ENCODE measurements at places on chromosomes 5 and 9. TPM values are rescaled to one million over a fixed set of nuclear protein-coding genes. Genes with fewer than 3 reads are reported as not detected.

The AFAP1L1 gene
- total RNA-seq = 2.9 TPM

The HRCT1 gene
- total RNA-seq = 3.4 TPM

- no peak for DNase-seq
Measured at GRCh38 chr5:122394284-122394930, 82.4 kb downstream of the SNCAIP start.

GRCh38 chr5:144832416-144832815 lies 661.7 kb downstream of the KCTD16 start:
- DNase-seq = no peak

DNA sequence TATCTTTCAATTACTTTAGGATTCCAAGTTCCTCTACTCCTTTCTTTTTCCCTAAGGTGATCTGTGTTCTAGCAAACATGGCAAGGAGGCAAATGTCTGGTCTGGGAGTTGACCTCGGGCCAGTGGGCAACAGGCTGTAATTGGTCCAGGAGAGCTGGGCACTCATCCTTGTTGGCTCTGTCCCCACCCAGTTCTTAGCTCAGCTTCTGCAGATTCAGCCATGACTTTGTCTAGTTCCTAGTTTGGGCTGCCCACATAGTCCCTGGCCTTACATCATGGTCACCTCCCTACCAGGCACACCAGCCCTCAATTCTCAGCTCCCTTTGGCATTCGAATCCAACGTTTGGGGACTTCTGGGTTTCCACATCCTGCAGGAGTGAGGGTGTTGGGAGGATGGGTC lies 92.1 kb upstream of the DAP start:
- no peak for DNase-seq

DNA sequence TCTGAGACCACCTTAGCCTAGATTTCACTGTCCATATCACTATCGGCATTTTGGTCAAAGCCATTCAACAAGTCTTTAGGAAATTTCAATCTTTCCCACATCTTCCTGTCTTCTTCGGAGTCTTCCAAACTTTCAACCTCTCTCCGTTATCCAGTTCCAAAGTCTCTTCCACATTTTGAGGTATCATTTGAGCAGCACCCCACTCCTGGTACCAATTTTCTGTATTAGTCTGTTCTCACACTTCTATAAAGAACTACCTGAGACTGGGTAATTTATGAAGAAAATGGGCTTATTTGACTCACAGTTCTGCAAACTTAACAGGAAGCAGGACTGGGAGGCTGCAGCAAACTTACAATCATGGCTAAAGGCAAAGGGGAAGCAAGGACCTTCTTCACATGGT lies 215.5 kb downstream of the CYLC2 start:
- no peak for DNase-seq

GRCh38 chr5:56910210-56910965 lies 992 bp downstream of the SETD9 start:
- DNase-seq = no peak

The WWC1 gene
- 40.0 TPM for total RNA-seq

DNA sequence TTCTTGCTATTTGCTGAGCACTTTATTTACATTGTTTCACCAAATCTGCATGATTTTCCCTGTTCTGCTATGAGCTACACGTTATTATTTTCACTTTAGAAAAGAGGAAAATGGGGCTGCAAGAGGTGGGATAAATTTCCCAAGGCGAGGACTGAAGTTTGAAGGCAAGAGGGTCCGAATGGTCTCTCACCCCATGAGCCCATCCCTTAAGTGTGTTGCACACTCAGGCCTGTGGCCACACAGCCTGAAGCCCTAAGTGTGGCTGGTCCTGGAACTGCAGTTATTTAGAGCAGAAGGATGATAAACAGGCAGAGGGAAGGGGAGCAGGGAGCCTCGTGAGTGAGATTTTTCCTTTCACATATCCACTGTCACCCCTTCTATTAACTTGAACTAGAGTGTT lies 7.8 kb downstream of the PDE8B start:
- DNase-seq = no peak

The CCDC183 gene
- total RNA-seq = 14.5 TPM

GRCh38 chr9:98367923-98368322 lies 112.5 kb upstream of the TBC1D2 start:
- DNase-seq = no peak

- no peak for DNase-seq
Measured at GRCh38 chr9:98477884-98478283, 222.4 kb upstream of the TBC1D2 start.

DNA sequence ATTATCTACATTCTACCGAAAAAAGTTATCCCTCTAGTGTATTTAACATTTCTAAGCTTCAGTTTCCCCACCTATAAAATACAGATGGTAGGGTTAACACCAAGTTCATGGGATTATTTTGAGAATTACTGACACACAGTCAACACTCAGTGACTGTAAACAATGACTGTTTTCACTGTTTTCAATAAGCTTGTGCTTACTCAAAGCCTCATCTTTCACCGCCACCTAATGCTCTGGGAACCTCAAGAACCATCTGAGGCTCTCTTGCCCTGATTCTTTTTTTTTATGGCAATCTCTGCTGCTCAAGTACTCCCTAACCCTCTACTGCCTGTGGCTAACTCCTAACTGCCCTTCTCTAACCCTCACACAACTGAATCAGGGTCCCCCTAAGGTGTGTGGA lies 59.6 kb downstream of the SETX start:
- DNase-seq = no peak

DNA sequence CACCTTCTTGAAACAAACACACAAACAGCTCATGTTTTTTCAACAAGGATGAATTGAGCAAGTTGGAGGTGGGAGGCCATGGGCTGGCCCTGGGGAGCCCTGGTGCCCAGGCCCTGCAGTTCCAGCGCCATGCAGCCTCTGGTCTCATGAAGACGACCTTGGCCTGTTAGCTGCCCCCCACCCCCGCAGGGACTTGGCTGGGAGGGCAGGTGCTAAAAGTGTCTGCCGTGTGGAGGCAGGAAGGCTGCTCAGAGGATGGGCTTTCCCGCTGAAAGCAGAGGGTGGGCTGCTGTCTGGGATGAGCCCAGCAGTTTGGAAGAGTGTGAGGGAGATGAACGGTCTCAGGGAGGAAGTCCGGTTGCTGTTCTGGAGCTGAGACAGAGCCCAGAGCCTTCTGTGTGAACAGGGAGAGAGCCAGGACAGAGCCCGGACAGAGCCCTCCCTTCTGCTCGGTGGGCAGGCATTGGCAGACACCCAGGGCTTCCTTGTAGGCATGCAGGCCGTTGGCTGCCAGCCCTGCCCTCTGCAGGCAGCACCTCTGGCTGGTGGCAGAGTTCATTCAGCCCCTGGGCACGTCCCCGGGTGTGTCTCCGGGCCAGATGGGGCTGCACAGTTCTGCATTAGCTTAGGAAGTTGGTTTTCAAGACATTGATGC lies 18.7 kb downstream of the ROPN1L start:
- DNase-seq = peak; percentile 76

The FKBP15 gene
- total RNA-seq = 15.8 TPM

The LAMC3 gene
- 16.8 TPM for total RNA-seq

DNA sequence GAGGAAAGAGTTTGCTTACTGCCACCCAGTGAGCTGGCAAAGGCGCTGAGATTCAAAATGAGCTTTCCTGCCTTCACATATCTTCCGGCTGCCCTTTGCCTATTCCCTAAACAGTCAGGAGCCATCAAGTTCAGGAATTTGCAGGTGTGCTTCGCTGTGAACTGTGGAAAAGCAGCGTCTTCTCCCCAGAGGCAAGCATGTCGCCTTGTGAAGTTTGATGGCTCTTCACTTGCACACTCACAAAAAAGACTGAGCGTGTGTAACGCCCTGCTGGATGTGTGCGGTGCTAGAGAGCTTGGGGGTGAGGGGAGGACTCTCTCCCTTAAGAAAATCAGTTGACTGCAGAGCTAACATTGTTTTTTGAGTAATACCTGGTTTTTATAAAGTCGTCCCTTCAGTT lies 288.7 kb downstream of the DOCK8 start:
- DNase-seq = no peak

The PLPP7 gene
- 3.6 TPM for total RNA-seq

The GFI1B gene
- total RNA-seq = not detected

GRCh38 chr9:88258601-88259000 lies 120.3 kb upstream of the SPATA31C2 start:
- peak; percentile 65 for DNase-seq

GRCh38 chr5:84272771-84273516 lies 111.7 kb downstream of the EDIL3 start:
- no peak for DNase-seq

The VCAN gene
- total RNA-seq = 19.4 TPM

DNA sequence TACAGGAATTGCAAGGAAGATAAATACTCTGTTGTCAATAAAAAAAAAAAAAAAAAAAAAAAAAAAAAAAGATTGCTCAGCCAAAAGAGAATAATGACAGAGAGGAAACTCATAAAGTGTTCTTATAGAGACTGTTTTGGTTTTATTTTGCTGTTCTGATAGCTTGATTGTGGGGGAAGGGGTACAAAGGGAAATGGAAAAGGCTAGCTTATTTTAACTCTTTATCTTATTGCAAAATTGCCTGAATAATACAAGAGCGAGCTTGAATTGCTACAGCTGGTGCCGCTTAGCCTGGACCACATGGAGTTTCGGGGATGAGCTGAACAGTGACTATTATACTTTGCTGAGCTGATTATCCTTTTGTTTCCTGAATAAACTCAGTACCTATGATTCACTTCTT lies 31.0 kb upstream of the SHISAL2B start:
- no peak for DNase-seq

GRCh38 chr5:6718161-6718681 lies 5.0 kb downstream of the TENT4A start:
- no peak for DNase-seq

The NDUFAF2 gene
- 13.7 TPM for total RNA-seq

Data from body of pancreas (tissue), 4 donors.